ENCODE measurements at places on chromosomes 2 and 18.

- no peak for DNase-seq
Measured at GRCh38 chr2:71557321-71557720, 104.0 kb downstream of the DYSF start.

GRCh38 chr18:6009756-6010155 is 114.4 kb upstream of the TMEM200C start:
- DNase-seq = no peak

GRCh38 chr2:33104052-33104623 is 157.4 kb downstream of the LTBP1 start:
- DNase-seq = no peak

DNA sequence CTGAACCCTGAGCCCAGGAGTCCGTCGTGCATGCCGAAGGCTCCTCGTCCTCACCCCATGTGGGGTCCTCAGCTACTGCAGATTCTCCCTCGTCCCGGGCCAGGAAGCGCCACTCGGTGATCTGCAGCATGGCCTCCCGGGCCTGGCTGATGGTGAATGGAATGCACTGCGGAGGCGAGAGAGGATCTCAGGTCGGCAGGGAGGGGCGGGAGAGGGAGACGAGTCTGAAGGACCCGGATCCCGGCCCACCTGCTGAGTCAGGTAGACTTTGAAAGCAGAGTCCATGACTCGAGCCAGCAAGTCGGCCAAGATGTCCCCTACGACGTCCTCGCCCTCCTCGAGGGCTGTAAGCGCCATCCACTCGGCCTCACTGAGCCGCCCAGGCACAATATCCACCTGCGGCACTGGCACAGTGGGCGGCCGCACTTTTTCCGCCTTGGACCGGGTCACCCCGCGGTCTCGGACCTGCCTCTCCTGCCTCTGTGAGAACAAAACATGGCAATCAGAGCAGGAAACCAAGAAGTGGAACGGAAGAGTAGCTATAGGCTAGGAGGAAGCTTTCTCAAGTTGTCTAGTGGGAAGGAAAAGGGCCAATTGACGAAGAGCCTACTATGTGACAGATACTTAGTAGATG is 5.5 kb downstream of the C2orf81 start:
- DNase-seq = no peak

DNA sequence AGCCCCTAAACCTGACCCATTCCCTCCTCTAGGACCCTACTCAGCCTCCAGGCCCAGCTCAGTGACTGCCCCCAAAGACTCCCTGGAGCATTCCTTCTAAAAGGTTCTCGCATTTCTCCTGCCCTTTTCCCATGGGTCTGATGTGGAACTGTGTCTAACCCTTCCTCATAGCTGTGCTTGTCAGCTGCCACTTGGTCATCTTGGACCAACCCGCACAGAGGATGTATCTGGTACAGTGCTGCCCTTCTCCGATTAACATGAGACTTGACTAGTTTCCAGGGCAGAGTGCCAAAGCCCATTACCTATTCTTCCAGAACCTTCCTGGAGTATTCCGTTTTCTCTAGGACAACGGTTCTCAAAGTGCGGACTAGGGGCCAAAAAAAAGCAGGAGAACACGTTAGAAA is 518 bp upstream of the NFU1 start:
- no peak for DNase-seq

DNA sequence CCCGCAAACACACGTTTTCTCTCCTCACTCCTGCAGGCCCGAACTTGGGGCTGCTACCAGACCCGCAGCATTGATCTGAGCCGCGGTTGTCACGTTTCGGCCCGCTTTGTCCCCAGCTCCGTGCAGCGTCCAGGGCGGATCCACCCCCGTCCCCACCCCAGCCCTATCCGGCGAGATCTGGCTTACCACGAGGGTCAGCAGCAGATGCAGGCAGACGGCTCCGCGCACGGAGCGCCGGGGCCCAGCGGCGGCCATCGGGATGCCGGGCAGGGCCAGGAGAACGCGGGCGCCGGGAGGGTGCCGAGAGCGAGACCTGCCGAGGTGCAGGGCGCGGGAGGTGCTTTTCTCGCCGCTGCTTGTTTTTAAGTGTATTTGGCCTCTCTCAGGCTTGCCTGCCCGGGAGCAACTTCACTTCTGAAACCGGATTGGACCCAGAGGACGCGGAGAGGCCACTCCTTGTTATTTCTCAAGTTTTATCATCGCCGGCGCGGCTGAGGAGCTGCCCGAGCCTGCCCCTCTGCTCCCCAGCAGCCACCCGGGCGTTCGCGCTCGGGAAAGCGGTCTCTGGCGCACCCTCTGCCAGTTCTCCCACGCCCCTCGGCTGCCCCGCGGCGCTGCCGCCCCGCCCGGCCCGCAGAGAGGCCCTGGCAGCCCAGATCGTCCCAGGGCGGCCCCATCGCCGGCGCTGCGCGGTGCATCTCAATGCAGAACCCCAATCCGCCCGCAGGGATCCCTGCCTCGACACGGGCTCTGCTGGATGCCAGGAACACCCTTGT is at the start of gene DSC3:
TSS of gene DSC3 (minus strand) at position 337 of the 776 bp plus-strand sequence. CDS start at position 255, 82 bp downstream.
- no peak for DNase-seq

- no peak for DNase-seq
Measured at GRCh38 chr2:121372082-121372481, 87.1 kb upstream of the TFCP2L1 start.

GRCh38 chr2:135829378-135830135 is 7.4 kb downstream of the LCT start:
- DNase-seq = no peak

- no peak for DNase-seq
Measured at GRCh38 chr2:11417946-11418585, 47.9 kb downstream of the E2F6 start.

GRCh38 chr2:68662466-68662865 is 19.1 kb downstream of the PROKR1 start:
- DNase-seq = no peak

Measured in CD4-positive, alpha-beta T cell treated with Interleukin-1 beta for 1 hour (primary cell).